ENCODE measurements at places on chromosomes 4 and X.

- no peak for DNase-seq
These were observed 94.5 kb upstream of the DHRSX start for GRCh38 chrX:2595258-2595657.

DNA sequence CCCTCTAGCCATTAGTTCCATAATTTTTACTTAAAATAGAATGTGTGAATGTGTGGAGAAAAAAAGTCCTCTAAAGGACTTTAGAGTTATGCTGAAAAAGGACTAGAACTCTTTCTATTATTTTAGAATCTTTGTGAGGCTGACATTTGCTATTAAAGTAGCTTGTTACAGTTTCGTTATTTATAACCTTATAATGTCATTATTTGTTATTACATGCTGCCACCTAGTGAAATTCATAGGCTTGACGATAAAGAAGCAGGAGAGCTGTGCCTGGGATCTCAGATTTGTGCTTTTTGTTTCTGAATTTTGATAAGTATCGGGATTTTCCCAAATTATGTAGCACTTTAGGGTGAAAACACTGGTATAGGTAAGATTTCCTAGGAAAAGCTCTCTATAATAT, 38.5 kb upstream of the TAPT1 start:
- peak; percentile 67 for DNase-seq

DNA sequence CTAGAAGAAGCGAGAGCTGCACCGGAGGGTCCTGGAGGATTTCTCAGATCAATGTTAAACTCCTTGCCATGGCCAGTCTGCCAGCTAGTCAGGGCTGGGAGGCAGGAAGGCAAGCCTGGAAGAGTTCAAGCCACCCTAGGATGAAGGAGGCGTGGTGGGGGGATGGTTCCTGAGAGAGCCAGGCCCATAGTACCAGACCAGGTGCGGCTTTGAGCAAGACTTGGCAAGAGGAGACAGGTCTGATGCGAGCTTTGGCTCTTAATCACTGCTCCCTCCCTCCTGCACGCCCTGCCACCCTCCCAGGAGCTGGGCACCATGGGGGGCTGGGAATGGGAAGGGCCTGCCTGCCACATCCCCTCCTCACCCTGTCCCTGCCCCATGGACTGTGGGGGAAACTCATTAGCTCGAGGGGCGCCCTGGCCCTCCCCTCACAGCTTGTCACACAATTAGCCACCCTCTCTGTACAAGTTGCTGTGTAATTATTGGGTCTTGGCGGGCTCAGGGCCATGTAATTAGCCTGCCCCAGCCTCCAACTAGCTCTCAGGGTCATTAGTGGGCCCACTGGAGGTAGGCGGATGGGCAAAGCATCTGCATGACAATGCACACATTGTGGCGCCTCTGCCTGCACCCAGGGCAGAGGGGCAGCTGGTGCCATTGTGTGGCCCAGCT, 50.3 kb downstream of the EFNB1 start:
- no peak for DNase-seq

DNA sequence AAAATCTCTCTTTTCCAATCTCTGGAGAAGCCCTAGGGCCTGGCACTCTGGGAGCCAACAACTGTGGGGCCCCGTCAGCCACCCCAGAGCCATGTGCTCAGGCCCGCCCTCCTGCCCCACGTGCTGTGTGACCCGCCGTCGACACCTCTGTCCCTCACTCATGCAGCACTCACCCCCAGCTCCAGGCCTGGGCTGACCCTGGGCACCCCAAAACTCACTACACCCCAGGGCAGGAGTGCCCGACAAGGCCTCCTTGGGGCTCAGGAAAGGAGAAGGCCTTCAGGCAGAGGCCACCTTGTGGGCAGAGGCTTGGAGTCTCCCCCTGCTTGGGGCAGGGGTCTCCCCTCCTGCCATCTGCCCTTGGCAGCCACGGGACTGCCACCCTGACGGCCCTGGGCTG, 5.7 kb downstream of the MYL5 start:
- DNase-seq = no peak

DNA sequence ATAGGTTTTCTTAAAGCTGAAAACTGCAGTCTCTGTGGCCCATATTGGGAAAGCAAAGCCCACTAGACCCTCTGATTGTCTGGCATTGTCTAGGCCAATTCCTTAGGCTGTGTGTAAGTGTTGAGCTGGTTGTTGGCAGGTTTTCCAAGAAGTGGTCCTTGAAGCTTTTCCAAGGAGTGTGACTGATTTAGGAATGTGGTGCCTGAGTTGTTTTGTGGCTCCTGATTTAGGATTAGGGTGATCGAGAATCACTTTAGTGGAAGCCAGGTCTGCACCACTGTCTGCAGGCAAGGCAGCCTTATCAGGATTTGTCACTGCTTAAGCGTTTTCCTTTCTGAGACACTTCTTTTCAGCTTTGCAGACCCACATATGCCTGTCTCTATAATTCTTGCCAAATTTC, 339.0 kb upstream of the DDX53 start:
- DNase-seq = no peak

DNA sequence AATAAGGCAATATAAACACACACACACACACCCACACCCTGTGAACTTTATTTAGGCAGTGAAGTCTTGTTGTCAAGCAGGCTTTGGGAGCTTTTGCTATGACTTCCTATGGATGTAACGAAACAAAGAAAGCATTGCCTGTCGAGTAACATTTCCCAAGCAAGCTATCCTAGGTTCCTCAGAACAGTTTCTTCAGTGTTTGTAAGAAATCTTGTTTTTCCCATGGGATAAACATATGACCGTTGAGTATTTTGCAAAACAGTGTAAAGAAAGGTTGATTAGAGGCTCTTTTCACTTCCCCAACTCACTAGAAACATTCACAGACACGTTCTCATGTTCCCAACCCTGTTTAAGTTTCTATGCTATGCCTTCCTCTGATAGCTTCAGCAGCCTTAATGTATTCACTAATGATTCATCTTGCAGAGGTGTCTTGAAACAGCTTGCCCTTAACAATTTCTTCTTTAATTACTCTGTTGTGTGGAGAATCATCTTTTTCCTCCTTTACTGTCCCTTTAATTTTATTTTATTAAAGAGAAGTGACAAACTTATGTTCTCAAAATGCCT, 1947.1 kb upstream of the TENM3 start:
- DNase-seq = no peak

DNA sequence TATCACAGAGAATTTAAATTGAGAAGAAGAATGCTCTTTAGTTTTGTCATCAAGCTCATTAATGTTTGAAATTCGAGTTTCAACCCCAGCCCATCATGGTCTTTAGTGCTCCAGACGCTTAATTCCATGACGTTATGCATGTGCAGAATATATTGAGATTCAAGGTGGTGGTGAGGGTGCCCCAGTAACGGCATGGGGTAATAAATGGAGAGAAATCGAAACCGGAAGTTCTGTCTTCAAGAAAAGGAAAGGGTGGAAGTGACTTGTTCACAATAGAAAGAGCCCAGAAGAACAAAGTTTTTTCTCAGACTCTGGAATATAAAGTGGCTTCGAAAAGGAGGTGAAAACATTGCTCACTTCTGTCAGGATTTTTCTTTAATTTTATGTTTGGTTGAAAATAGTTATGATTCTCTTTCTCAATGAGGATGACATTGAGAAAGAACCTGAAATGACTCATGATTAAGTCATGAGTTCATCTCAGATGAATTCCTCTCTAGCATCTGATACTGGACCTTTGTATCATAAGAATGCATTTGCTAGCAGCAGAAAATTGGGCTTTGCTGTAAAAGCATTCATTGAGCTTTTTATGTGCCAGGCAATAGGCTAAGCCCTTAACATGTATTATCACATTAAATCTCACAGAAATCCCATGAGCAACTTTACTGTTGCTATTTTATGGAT, 779 bp upstream of the DDX60L start:
- peak; percentile 65 for DNase-seq

DNA sequence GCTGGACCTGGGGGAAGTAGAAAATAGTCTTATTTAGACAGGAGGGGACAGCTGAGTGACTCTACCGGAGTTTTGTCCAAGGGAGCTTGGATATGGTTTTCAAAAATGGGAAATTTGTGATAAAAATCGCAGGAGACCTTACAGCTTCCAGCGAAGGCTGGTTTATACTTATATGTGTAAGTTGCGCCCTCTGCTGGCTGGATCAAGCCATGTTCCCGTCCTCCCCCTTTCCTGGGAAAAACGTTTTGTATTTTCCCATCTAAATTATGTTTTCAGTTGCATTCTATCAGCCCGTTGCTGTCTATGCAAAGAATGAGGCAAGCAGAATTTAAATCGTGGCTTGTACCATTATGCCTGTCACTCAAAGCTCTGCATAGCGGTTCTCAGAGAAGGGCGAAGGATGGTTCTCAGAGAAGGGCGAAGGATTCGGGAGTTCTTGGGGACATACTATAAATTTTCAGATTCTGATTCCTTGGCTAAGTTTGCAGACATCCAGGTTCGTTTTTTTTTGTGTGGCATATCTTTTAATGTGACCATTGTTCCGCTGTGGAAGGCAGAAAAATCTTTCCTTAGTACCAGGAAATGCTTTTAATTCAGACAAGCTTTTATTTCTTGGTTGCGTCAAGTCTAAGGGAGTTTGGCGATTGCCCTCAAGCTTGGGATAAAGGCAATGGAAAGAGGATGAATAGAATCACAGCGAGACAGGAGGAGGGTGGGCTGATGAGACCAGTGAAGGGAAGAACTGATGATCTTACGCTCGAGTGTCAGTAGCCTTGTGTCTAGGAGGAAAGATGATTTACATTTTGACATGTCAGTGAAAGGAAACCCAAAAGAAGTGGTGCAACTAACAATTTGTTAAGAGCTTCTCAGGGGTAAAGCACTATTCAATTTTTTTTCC, 128.5 kb upstream of the ARX start:
- DNase-seq = peak; percentile 52

GRCh38 chr4:53459548-53459947, 82.1 kb downstream of the FIP1L1 start:
- DNase-seq = peak; percentile 43

- no peak for DNase-seq
These were observed 4.4 kb downstream of the TLR7 start for GRCh38 chrX:12871257-12871656.

DNA sequence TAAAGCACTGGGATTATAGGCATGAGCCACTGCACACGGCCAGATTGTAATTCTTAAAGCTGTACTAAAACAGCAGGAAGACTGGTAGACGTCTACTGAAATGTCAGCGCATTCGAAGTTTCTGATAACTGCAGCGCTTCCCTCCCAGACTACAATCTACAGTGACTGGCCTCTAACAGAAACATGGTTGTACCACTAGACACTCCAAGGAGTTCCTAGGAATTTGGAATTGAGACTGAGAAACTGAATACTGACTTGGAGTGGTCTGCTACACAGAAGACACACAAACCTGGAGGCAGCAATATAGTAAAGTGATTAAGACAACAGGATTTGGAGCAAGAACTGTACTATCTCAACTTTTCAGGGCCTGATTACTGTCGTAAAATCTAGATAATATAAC, 937 bp downstream of the HELQ start:
- DNase-seq = peak; percentile 31

DNA sequence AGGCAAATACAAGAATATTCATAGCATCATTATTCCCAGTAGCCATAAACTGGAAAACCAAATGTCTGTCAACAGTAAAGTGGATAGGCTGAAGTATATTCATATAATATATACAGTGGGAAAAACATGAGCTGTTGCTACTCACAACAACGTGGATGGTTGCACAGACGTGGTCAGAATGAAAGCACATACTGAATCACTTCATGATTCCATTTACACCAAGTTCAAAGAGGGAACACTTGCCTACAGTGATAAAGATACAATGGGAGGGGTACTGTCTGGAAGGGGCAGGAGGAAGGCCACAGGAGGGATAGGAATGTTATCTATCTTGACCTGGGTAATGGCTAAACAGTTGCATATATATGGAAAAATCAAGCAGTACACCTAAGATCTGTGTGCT, 25.3 kb downstream of the APBB2 start:
- no peak for DNase-seq

GRCh38 chr4:172962564-172963353, 205.9 kb upstream of the GALNT7 start:
- DNase-seq = peak; percentile 6

- peak; percentile 57 for DNase-seq
These were observed 2.9 kb downstream of the EDA start for GRCh38 chrX:69618803-69619202.

DNA sequence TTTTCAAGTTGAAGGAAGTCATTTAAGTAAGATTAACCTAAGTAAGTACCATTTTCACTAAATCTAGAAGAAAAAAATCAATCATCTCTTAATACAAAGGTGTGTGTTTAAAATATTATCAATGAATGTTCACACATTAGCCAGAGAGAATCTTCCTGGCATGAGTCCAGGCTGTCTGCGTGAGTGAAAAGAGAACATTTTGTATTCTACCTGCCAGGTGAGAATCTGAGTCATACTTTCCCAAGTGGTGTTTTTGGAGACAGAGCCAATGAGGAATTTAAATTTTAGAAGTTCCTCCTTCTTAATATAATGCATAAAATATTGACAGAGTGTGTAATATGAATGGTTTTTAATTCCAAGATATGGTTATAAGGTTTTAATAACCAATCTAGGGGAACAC, 371.8 kb upstream of the NR3C2 start:
- DNase-seq = no peak

- no peak for DNase-seq
These were observed 1550.9 kb downstream of the C4orf33 start for GRCh38 chr4:130646886-130647285.

DNA sequence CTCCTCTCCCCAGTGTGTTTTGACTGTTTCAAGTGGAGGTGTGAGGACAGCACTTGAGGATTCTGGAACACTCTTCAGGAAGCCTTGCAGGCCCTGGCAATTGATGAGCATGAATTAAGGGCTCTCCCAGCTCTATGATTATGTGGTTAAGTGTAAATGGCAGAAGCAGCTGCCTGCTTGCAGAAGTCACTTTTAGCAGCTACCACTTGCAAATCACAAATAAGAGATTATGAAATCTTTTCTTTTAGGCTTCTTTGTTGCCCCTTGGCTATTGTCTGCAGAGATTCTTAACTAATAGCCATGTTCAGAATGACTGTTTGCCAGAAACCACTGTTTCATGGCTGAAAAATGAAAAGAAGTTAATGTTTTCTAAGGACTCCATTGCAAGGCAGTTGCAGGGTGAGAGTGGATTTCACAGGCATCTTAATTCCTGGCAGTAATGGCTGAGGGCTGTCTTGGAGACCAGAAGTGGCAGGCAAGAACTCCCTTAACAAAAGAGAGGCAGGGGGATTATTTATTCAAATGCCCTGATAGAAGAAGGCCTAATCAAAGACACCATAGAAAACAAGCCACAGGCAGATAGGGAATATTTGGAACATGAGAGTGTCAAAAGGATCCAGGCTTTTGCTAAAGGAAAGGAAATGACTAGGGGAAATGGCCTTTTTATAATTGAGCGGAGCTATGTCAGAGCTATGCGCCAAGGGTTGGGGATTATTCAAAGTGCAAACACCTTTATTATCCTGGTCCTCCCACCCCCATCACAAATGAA, 8.3 kb upstream of the HOPX start:
- no peak for DNase-seq

GRCh38 chrX:17154001-17154400, 207.5 kb downstream of the REPS2 start:
- no peak for DNase-seq

DNA sequence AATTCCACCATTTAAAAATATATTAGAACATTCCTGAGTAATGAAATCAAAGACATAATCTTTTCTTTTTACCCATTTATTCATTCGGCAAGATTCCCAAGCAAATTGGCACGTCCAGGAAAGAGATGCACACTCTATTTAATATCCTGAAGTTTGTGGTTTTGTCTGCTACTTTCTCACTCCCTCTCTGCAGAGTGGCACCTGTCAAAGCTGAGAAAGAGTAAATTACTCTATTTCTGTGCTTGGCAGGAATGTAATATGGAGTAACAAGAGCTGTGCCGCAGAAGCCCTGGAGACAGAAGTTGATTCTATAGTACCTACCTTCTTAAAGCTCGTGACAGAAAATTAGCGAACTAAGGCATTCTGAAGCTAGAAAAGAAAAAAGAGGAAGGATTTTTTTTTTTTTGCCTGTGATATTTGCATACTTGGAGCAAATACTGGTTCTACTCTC, 5.5 kb downstream of the GSTCD start:
- no peak for DNase-seq

Data from HT-29 (cell line).